Transverse colon (tissue), 4 donors: ENCODE measurements at places on chromosomes 13 and 19. TPM values are rescaled to one million over a fixed set of nuclear protein-coding genes. Genes with fewer than 3 reads are reported as not detected.

HSH2D gene
- total RNA-seq: 55.4 TPM

GRCh38 chr13:83117046-83117445 lies 765.2 kb downstream of the SLITRK1 start:
- no peak for DNase-seq

RHPN2 gene
- 49.0 TPM for total RNA-seq

- DNase-seq: no peak
These were observed 18.7 kb downstream of the PPP5C start for GRCh38 chr19:46365561-46365960.

PCSK4 gene
- total RNA-seq: 2.6 TPM
